ENCODE measurements at places on chromosomes 2 and 18.

- no peak for DNase-seq
Measured at GRCh38 chr2:121873864-121874263, 118.4 kb downstream of the TSN start.

- no peak for DNase-seq
Measured at GRCh38 chr18:44823286-44823685, 142.6 kb downstream of the SETBP1 start.

GRCh38 chr2:62204998-62205496, 9.1 kb downstream of the B3GNT2 start:
- no peak for DNase-seq

DNA sequence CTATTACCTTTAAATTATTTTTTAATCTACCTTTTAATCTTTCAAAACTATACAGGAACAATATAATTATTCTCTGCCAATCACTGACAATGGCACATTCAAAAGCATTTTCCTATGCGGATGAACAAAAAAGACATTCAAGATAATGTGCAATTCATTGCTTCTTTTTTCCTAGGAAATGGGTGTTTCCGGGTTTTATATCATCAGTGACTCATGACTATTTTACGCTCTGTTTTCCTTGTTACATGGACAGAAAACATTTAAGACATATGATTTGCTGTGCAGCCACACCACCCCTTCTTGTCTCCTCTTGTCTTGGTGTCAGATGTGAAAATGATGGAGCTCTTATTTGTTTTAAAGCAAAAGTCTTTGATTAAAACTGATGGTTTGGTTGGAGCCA, 184.7 kb upstream of the LINC00305 start:
- no peak for DNase-seq

GRCh38 chr2:161044921-161045320, 115.3 kb upstream of the TANK start:
- no peak for DNase-seq

DNA sequence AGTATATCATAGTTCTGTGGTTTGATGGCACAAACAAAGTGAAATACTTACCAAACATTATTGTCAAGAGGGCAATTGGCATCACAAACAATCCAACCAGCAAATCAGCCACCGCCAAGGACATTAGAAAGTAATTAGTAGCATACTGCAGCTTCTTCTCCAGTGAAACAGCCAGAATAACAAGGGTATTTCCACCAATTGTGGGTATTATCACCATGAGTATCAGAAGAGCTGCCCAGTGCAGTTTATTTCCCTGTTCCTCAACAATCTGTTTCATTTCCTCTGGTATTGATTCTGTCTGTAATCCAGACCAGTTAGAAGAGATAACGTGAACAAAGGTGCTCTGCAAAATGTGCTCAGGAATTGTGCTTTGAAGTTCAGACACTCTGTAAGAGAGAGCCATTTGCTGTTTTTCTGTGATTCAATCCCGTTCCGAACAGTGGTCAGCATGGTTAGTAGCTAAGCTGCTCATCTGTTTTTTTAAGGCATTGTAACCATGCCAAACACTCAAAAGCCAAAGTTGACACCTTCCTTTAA, 1.4 kb downstream of the HTR2B start:
- DNase-seq, result no peak

Data from CD4-positive, alpha-beta T cell treated with Interleukin-6 at 100 ng/mL for 8 hours (primary cell).